ENCODE measurements at places on chromosomes 6 and 20.

- no peak for DNase-seq
Measured at GRCh38 chr6:34985236-34985635, 96.2 kb downstream of the ANKS1A start.

GRCh38 chr20:37726971-37727956, 33.4 kb downstream of the CTNNBL1 start:
- DNase-seq, result no peak

DNA sequence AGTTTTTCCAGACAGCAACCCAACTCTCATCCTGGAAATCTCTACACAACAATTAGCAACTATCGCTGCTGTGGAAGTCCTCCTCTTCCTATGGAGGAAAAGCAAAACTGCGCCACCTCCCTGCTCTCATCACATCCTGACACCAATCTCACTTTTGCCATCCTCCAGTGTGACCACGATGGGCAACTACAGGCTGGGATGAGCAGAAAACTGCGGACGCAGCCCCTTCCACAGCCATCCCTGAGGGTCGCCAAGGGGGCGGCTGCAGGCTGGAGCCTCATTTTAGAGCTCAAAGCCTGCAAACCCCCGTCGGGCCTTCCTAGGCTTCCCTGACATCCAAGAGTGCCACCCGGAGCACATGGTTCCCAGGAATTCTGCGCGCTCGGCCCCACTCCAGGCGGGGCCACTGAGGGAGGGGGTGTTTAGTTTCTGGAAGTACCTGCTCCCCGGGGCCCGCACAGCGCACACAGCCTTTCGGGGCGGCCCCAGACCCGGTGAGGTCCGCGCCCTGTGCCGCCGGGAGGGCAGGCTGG, 1.2 kb downstream of the TCFL5 start:
- DNase-seq, result no peak

GRCh38 chr6:129730477-129731165, 20.6 kb upstream of the ARHGAP18 start:
- peak; percentile 7 for DNase-seq

DNA sequence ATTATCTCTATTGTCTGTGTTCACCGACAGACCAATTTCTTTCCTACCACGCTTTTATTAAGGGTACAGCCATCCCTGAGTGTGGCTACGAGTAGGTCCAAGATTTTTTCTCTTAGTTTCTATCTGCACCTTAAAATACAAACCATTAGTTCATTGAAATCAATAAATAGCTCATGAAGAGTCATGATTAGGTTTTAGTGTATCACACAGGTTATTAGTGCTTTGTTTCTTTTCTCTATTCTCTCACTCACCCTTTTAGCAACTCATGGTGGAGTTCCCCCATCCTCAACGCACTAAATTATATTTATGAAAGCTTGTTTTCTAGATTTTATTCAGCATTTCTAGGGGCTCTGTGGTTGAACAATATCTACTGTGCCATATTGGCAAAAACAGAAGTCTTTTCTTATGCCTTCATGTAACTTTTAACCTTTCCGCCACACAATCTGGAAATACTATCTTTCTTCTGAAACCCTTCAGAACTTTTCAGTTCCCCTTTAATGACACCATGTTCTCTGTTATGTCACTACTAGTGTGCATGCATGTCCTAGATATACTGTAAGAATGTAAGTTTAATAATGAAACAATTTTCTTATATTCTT, 128.2 kb upstream of the LAMA2 start:
- DNase-seq, result no peak

DNA sequence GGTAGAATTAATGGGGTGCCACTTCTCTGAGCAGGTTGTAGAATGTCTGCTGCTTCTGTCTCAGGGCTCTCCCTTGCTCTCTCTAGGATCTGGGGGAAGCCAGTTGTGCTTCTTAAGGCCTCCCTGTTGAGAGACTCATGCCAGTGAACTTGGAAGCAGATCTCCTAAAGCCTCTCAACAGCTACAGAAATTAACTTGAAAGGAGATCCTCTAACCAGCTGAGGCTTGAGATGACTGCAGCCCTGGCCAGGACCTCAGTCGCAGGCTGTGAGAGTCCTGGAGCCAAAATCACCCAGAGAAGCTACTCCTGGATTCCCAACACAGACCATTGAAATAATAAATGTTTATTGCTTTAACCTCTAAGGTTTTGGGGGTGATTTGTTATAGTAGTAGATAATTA, 180.2 kb upstream of the MARCKS start:
- DNase-seq, result no peak

GRCh38 chr6:39997101-39997635, 62.9 kb upstream of the MOCS1 start:
- no peak for DNase-seq

DNA sequence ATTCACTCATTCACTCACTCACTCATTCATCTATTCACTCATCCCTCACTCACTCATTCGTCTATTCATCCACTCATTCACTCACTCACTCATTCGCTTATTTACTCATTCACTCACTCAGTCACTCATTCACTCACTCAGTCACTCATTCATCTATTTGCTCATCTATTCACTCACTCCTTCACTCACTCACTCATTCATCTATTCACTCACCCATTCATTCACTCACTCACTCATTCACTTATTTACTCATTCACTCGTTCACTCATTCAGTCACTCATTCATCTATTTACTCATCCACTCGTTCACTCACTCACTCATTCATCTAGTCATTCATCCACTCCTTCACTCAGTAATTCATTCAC, 128.2 kb downstream of the TTLL2 start:
- DNase-seq, result no peak

GRCh38 chr6:38555606-38556005, 84.1 kb downstream of the BTBD9 start:
- no peak for DNase-seq

DNA sequence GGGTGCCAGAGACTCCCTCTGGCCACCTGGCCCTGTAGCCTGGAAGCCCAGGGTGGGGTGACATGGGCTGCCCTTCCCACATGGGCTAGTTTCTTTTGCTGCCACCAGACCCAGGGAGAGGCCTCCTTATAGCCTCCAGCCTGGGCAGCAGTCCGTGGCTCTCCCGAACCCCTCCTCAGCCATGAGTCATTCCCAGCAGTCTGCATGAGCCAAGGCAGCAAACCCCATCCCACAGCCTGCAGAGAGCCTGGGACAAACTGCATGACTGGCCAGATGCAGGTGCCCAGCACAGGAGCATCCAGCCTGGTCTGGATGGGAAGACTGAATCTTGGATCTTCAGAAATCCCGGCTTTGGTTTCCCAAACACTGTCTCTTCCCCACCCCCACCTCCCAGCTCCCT, 75.7 kb downstream of the MRPL14 start:
- no peak for DNase-seq

GRCh38 chr20:22160101-22160652, 424.2 kb downstream of the FOXA2 start:
- no peak for DNase-seq

DNA sequence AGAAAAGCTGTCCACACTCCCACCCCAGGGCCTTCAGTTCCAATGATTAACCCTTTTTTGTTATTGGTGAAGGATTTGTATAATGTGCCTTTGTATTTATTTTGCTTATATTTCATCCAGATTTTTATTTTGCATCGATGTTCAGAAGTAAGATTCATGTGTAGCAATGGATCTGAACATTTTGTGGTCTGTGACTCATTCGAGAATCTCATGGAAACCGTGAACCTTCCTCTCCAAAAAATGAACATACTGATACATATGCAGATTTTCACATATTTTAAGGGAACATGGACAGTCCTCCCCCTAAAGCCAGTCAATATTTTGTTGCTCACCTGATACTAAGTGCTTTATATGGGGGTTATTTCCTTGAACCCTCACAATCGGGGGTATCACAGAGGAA, 421.8 kb upstream of the SOX4 start:
- DNase-seq, result no peak

- DNase-seq, result no peak
Measured at GRCh38 chr20:58927490-58928061, 53.5 kb upstream of the NELFCD start.

GRCh38 chr6:155261111-155261900, 2.5 kb upstream of the CLDN20 start:
- no peak for DNase-seq

- DNase-seq, result no peak
Measured at GRCh38 chr6:27829453-27830211, 82.6 kb downstream of the OR2B2 start.

GRCh38 chr6:168590406-168590805, 149.4 kb downstream of the SMOC2 start:
- DNase-seq, result no peak

DNA sequence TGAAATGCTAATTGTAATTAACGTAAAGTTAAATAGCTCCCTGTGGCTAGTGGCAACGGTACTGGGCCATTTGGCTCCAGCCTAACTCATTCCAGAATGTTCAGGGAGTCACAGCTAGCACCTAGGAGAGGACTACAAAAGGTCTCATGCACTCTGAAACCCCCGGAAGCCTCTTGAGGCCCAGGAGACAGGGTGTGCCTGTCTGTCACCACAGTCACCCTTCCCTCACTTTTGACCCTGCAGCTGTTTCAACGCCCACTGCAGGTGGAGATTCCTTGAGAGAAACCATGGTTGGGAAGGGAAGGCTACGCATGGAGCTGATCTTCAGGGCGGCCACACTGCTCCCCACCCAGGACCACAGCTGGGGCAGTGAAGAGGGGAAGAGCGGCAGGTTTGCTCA, 58.6 kb downstream of the SULF2 start:
- no peak for DNase-seq

Data from A549 (cell line).